ENCODE measurements at places on chromosomes 16 and 17. TPM values are rescaled to one million over a fixed set of nuclear protein-coding genes. Genes with fewer than 3 reads are reported as not detected.

Gene C16orf46
- 3.8 TPM for total RNA-seq

Gene PLEKHH3
- total RNA-seq = 12.5 TPM

Gene ST6GALNAC2
- 5.0 TPM for total RNA-seq

Gene SLC6A2
- not detected for total RNA-seq

Gene IL17C
- not detected for total RNA-seq

Gene FAM171A2
- total RNA-seq = not detected

Gene PDILT
- total RNA-seq = not detected

Gene MYH3
- 2.1 TPM for total RNA-seq
